Kidney epithelial cell (primary cell): ENCODE measurements at places on chromosomes 3 and 15. TPM values are rescaled to one million over a fixed set of nuclear protein-coding genes. Genes with fewer than 3 reads are reported as not detected.

DNA sequence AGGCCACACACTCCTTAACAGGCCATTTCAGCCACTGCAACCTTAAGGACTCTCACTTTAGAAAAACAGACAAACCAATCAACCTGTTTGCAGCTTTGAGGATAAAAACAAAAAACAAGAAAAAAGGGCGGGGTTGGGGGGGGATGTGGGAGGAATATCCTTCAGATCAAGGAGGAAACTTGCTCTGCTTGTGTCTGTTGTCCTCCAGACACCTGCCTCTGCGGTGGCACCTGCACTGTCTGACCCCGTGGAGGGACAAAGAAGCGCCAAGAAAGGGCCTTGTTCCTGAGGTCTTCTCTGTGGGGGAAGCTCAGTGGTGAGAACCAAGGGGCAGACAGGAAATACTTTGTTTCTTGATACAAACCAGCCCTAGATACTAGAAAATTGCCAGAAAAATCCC, 70.5 kb downstream of the POLR2M start:
- no peak for DNase-seq

DNA sequence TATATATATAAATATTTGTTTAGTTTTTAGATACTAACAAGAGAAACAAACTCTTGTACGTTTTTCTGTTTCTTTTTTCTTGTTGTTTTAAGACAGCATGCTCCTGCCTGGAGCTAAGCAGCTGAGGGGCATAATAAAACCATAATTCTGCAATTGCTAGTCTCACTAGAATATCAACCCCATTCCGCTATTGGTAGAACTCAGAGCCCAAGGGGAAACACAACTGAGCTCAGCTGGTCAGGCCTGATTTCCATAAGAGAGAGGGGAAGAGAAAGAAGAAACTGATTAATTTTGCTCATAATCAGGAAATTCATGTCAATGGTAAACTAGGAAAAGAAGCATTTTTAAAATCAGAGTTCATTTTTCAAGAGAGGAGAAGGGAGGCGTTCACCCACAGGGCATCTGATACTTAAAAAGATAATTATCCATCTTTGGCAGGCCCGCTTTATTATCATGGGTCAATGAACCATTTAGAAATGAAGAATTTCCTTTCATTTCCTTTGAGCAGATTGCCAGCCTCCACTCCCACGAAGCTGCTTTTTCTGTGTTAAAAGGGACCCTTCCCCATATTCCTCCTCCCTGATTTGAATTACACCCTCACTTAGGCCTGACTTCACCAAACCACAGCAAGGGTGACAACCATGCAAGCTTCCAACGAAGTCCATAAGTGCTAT, 965.3 kb upstream of the CFAP20DC start:
- DNase-seq: no peak

DNA sequence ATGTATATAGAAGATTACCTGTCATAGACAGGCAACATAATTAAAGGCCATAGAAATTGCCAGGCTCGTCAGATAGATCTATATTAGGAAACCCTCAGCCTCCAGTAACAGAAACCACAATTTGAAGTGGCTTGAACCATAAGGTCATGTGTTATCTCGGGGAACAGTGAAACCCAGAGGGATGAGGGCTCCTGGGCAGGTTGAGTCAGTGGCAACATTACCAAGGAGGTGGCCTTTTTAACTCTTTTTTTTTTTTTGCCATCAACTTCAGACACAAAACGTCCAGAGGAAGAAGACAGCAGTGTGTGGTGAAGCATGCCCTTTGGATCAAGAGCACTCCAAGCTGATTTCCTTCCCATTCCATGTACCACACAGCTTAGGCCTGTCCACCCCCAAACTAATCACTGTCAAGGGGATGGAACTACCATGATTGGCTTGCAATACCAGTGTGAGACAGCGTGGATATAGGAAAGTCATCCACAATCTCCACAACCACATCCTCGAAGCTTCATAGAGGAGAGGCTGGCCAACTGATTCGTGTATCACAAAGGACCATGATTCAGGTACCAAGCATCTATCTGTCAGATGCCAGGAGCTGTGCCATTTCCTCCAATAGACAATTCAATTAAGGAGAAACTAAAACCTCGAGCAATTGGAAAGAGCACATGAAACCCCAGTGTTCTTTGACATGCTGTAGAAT, 999 bp upstream of the KIF7 start:
- no peak for DNase-seq

DNA sequence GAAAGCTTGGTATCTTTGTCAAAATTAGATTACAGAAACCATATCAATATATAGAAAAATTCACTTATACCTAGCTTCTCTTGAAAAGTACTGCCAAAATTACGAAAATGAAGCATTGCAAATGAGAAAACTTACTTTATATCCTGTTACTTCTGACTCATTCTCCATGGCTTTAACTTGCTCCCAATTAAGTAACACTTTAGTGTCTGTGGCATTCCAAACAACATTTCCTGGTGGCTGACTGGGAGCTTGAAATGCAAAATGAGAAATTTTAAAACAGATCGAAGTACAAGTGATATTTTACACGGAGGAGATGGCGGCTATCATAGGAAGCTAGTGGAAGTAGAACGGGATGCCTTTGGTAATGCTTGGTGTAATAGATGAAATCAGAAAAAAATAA, 347.3 kb downstream of the CNTN3 start:
- DNase-seq: no peak

DNA sequence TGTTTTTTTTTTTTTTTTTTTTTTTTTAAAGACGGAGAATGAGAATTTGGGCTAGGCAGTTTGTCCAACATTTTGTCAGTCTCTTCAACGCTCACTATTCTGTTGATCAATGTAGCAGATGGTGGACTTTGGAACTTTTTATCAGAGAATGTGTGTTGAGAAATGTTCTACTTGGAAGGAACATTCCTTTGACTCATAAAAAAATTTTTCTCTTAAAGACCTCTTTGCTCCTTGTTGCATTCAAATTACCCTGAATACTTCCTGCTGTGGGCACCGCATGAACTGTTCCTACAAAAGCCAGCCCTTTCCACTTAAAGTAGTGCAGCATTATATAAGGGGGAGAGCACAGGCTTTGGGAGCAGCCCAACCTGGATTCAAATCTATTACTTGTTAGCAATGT, 182.9 kb downstream of the AKAP13 start:
- no peak for DNase-seq

GRCh38 chr3:116863822-116864589, 154.4 kb downstream of the TUSC7 start:
- DNase-seq: peak; percentile 14

- no peak for DNase-seq
Observed at GRCh38 chr3:66719796-66720356, 219.1 kb upstream of the LRIG1 start.

Gene EPHB1
- total RNA-seq: 10.8 and 13.3 TPM in 2 replicates
